ENCODE measurements at places on chromosomes 2 and 18.

GRCh38 chr18:14221689-14222088 is 89.5 kb upstream of the ZNF519 start:
- DNase-seq, result no peak

- DNase-seq, result no peak
Observed at GRCh38 chr2:84137034-84137433, 322.0 kb downstream of the SUCLG1 start.

DNA sequence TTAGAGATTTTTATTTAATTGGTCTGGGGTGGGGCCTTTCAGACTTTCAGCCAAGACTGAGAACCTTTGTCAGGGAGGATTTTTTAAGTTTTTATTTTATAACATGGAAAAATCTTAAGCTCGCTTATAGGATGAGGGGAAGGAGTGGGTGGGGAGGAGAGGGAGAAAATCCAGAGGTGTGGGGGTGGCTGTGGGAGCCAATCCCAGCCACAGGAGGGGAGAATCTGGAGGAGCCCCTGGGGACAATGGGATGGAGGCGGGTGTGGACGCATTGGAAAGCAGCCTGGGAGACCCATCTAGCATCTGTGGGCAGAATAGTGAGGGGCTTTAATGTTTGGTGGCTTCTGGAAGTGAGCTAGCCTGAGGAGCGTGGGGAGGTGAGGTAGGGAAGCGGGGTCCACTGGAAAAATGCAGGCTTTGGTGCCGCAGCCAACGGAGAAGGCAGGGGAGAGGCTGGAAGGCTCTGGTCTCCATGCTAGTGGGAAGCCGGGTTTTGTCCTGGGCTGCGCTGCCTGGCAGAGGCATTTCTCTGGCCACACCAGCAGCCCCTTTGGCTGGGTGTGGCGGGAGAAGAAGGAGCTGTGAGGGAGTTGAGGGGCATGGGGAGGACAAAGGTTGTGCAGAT is 11.5 kb upstream of the INPP5D start:
- DNase-seq, result no peak

- DNase-seq, result no peak
Observed at GRCh38 chr2:29295845-29296244, 180.6 kb downstream of the CLIP4 start.

- DNase-seq, result no peak
Observed at GRCh38 chr2:21890716-21891115, 766.9 kb downstream of the TDRD15 start.

GRCh38 chr2:219918254-219918653 is 290.8 kb downstream of the SLC4A3 start:
- no peak for DNase-seq

Measured in OCI-LY7 (cell line).